ENCODE measurements at places on chromosomes 4 and X. TPM values are rescaled to one million over a fixed set of nuclear protein-coding genes. Genes with fewer than 3 reads are reported as not detected.

GRCh38 chrX:46436744-46437143 is 108.5 kb downstream of the ZNF674 start:
- no peak overlapping the region for H3K27ac ChIP-seq
- no peaks in the 10 kb centered on the region for H3K4me1 ChIP-seq
- H3K4me3 ChIP-seq = no peak overlapping the region
- H3K27me3 ChIP-seq = no peaks in the 10 kb centered on the region

DNA sequence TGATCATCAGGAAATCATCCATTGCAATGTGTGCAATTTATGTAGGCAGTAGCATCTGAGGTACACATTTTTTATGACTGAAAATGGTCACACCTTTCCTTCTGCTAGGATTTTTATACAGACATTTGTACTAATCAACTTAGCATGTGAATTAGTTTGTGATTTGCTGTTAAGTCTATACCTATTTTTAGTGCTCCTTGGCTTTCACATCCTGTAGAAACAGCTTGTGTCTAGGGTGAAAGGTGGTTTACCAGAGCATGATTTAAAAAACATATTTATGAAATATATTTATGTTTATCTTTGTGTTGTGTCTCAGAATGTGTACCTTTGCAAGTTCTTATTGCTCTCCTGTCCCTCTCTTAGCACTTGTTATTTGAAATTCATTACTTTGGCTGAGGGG is 916.0 kb downstream of the TECRL start:
- no peak for DNase-seq
- H3K36me3 ChIP-seq = no peaks in the 10 kb centered on the region

DNA sequence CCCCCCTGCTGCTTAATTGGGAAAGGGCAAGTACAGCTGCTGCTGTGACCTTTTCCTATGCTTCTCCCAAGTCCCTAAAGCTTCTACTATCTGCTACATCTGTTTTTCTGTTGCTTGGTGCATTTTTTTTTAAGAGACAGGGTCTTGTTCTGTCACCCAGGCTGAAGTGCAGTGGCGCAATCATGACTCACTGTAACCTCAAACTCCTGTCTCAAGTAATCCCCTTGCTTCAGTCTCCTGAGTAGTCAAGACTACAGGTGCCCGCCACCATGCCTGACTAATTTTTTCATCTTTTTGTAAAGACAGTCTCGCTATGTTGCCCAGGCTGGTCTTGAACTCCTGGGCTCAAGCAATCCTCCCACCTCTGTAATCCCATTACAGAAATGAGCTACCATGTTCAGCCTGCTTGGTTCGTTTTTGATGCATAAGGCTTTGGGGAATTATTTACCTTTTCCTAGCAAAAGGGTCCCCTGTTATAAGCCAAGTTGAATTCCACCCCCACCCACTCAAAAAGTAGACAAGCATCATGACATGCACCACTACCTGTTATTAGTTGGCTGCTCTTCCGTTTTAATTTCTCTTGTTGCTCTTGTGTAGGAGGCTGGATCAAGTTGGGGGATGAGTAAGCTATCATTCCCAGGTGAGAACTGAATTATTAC is 39.6 kb downstream of the DGKK start:
- no peak for DNase-seq
- no peaks in the 10 kb centered on the region for H3K36me3 ChIP-seq
- H3K4me1 ChIP-seq = no peaks in the 10 kb centered on the region

The ABLIM2 gene
- 0.13 TPM for total RNA-seq

GRCh38 chr4:27128443-27128842 is 267.8 kb downstream of the STIM2 start:
- DNase-seq = no peak
- H3K36me3 ChIP-seq = no peaks in the 10 kb centered on the region
- no peaks in the 10 kb centered on the region for H3K4me1 ChIP-seq
- no peak overlapping the region for H3K4me3 ChIP-seq

GRCh38 chr4:180808862-180809261 is 1434.3 kb upstream of the TENM3 start:
- H3K27me3 ChIP-seq = no peaks in the 10 kb centered on the region
- H3K4me1 ChIP-seq = no peaks in the 10 kb centered on the region
- H3K36me3 ChIP-seq = no peaks in the 10 kb centered on the region

- no peaks in the 10 kb centered on the region for H3K4me1 ChIP-seq
- H3K27ac ChIP-seq = no peak overlapping the region
- no peak for DNase-seq
- no peaks in the 10 kb centered on the region for H3K36me3 ChIP-seq
- no peak overlapping the region for H3K4me3 ChIP-seq
- peaks cover 3% of the 10 kb centered on the region for H3K27me3 ChIP-seq
Observed at GRCh38 chr4:158578476-158578875, 56.8 kb downstream of the RXFP1 start.

- peak overlapping the region; percentile 60 for H3K27ac ChIP-seq
- peaks cover 21% of the 10 kb centered on the region for H3K36me3 ChIP-seq
- H3K27me3 ChIP-seq = no peaks in the 10 kb centered on the region
- peaks cover 16% of the 10 kb centered on the region for H3K4me1 ChIP-seq
Observed at GRCh38 chr4:39528061-39528465, 824 bp upstream of the UGDH start.

- H3K27ac ChIP-seq = no peak overlapping the region
- H3K27me3 ChIP-seq = peaks cover 48% of the 10 kb centered on the region
- DNase-seq = no peak
- no peaks in the 10 kb centered on the region for H3K36me3 ChIP-seq
Observed at GRCh38 chr4:95546221-95546620, 2.6 kb downstream of the UNC5C start.

DNA sequence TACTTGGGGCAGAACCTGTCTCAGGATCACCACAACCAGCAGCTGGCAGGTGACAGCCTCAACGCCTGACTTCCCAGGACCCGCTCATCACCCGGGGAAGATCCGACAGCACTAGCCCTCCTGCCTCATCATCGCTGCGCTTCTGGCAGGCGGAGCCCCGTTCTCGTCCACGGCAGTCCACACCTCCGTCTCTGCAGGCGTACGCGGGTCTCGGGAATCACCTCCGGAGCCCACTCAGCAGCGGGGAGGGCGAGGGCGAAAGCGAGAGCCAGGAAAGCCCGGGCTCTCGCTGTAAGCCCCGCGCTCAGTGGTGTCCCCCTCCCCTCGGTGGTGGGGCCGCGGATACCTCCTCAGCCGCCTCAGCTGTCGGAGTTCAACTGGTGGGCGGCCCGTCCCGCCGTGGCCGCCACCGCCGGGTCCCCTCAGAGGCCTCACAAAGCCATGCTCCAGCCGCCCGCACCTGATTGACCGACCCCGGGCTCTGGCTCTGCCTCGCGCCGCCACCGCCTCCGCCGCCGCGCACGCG is 518 bp upstream of the CNKSR2 start:
- DNase-seq = peak; percentile 15
- H3K4me3 ChIP-seq = peak overlapping the region; percentile 64
- no peak overlapping the region for H3K27ac ChIP-seq
- H3K4me1 ChIP-seq = peaks cover 22% of the 10 kb centered on the region

DNA sequence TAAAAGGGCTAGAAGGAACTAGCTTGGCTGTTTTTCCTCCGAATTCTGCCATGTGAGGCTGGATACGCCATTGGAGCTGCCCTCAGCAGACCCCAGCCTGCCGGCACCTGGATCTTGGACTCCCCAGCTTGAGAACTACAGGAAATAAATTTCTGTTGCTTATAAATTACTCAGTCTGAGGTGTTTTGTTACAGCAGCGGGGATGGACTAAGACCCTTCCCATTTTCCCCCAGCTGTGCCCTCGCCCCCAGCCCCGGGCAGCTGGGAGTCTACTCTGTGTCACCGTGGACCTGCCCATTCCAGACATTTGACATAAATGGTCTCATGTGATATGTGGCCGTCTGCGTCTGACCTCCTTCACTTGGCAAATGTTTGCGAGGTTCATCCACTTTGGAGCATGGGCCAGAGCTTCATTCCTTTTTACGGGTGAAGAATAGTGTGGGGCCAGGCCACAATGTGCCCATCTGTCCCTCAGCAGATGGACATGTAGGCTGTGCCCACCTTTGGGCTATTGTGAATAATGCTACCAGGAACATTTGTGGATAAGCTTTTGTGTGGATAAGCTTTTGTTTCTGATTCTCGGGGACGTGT is 30.7 kb upstream of the SPON2 start:
- peak overlapping the region; percentile 99 for H3K27ac ChIP-seq
- no peak overlapping the region for H3K4me3 ChIP-seq
- H3K27me3 ChIP-seq = no peaks in the 10 kb centered on the region
- H3K4me1 ChIP-seq = peaks cover 53% of the 10 kb centered on the region
- peaks cover 6% of the 10 kb centered on the region for H3K36me3 ChIP-seq
- peak; percentile 15 for DNase-seq

DNA sequence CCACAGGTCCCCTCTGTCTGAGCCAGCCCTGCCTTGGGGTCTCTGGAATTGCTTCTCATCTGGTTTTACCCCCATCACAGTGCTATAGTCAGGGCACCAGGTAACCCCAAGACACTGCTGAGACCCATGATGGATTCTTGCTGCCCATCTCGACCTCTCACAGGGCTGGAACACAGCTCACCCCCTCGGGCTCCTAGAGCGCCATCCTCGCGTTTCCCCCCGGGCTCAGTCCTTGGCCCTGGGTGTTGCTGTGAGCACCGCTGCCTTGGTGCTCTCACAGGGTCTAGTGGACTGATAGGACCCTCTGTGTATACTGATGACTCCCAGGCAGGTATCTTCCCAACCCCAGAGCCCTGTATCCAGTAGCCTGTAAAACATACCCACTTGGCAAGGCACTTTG is 8.8 kb downstream of the MAEA start:
- DNase-seq = no peak
- peaks cover 47% of the 10 kb centered on the region for H3K36me3 ChIP-seq
- H3K4me3 ChIP-seq = no peak overlapping the region

GRCh38 chr4:22802876-22803275 is 110.1 kb downstream of the GBA3 start:
- no peaks in the 10 kb centered on the region for H3K4me1 ChIP-seq
- no peak overlapping the region for H3K27ac ChIP-seq
- H3K4me3 ChIP-seq = no peak overlapping the region
- H3K36me3 ChIP-seq = no peaks in the 10 kb centered on the region
- no peak for DNase-seq
- H3K27me3 ChIP-seq = no peaks in the 10 kb centered on the region

GRCh38 chr4:122548886-122549630 is 71.8 kb downstream of the IL21 start:
- DNase-seq = no peak
- peaks cover 8% of the 10 kb centered on the region for H3K36me3 ChIP-seq
- H3K27ac ChIP-seq = peak overlapping the region; percentile 33
- H3K4me1 ChIP-seq = peaks cover 18% of the 10 kb centered on the region
- H3K4me3 ChIP-seq = no peak overlapping the region

- peaks cover 30% of the 10 kb centered on the region for H3K27me3 ChIP-seq
- H3K4me1 ChIP-seq = no peaks in the 10 kb centered on the region
- H3K27ac ChIP-seq = no peak overlapping the region
Observed at GRCh38 chr4:154630324-154630723, 17.9 kb upstream of the FGG start.

GRCh38 chrX:103396186-103396585 is 19.8 kb downstream of the BEX3 start:
- no peaks in the 10 kb centered on the region for H3K27me3 ChIP-seq
- no peak overlapping the region for H3K4me3 ChIP-seq
- no peak for DNase-seq
- no peaks in the 10 kb centered on the region for H3K36me3 ChIP-seq
- H3K4me1 ChIP-seq = peaks cover 7% of the 10 kb centered on the region

DNA sequence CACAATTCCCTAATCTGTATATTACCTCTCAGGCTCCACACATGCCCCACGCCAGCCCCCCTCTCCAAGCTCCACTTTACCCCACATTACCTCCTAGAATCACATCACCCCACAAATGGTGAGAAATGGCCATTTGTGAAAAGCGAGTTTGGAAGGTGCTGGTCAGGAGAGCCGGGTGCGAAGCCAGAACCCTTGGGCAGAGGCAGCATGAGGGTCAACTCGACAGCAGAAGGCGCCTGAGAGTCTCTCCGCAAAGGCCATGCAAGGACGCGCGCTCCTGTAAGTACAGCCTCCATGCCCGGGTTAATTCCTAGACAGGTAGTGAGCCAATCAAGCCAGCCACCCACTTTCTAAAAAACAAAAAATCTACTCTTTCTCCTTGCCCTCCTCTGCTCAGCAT is 42.4 kb downstream of the RHOXF2 start:
- DNase-seq = no peak
- H3K4me1 ChIP-seq = peaks cover 11% of the 10 kb centered on the region
- no peaks in the 10 kb centered on the region for H3K36me3 ChIP-seq

- DNase-seq = no peak
- no peaks in the 10 kb centered on the region for H3K27me3 ChIP-seq
- no peaks in the 10 kb centered on the region for H3K4me1 ChIP-seq
- no peak overlapping the region for H3K27ac ChIP-seq
Observed at GRCh38 chr4:136392576-136392975, 1139.7 kb downstream of the PCDH18 start.

GRCh38 chr4:3466691-3467600 is 3.8 kb downstream of the DOK7 start:
- H3K27ac ChIP-seq = no peak overlapping the region
- no peak for DNase-seq
- H3K4me3 ChIP-seq = no peak overlapping the region
- H3K27me3 ChIP-seq = peaks cover 19% of the 10 kb centered on the region
- no peaks in the 10 kb centered on the region for H3K36me3 ChIP-seq

DNA sequence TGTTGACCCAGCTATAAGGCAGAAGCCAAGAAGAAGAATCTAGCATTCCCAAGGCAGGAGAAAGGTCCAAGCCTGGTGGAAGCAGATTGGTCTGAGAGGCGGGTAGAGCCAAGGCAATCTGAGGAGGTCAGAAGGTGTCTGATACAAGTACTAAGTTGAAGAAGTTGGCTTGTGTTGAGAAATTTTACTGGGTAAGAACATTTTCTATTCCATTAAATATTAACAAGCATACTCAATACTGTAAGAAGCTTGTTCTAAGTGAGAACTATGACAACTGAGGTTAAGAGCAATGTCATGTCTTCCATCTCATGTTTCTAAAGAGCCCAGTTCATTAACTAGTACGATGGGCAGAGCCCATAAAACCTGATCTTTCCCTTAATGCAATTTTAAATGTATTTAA is 75.0 kb downstream of the FAM13A start:
- no peak overlapping the region for H3K27ac ChIP-seq
- H3K4me1 ChIP-seq = no peaks in the 10 kb centered on the region
- no peak overlapping the region for H3K4me3 ChIP-seq
- no peak for DNase-seq

DNA sequence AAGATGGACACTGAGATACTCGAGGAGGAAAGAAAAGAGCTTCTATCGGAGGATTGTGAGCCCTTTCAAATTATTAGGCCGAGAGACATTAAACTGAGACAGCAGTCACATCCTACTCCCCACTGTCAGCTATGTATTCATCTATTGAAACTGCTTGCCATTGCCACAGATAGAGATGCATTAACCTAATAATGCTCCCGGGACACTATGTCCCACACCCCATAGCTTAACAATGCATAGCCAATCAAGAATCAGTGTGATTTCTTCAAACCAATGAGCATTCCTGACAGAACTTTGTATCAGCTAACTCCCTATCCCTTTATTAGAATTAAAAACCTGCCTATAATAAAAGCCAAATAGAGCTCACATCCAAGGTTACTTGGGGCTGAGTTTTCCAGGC is 118.1 kb upstream of the NEIL3 start:
- no peaks in the 10 kb centered on the region for H3K27me3 ChIP-seq
- DNase-seq = no peak
- H3K36me3 ChIP-seq = no peaks in the 10 kb centered on the region
- no peaks in the 10 kb centered on the region for H3K4me1 ChIP-seq
- no peak overlapping the region for H3K27ac ChIP-seq

Data from activated CD4-positive, alpha-beta memory T cell treated with anti-CD3 and anti-CD28 coated beads, Interleukin-2, amount 10 ng/mL, durations not matched to agents 7 days and 5 days (primary cell).